Activated CD8-positive, alpha-beta memory T cell treated with anti-CD3 and anti-CD28 coated beads, Interleukin-2, amount 50 U/mL, for 4 hours (primary cell): ENCODE measurements at places on chromosomes 6 and 20.

DNA sequence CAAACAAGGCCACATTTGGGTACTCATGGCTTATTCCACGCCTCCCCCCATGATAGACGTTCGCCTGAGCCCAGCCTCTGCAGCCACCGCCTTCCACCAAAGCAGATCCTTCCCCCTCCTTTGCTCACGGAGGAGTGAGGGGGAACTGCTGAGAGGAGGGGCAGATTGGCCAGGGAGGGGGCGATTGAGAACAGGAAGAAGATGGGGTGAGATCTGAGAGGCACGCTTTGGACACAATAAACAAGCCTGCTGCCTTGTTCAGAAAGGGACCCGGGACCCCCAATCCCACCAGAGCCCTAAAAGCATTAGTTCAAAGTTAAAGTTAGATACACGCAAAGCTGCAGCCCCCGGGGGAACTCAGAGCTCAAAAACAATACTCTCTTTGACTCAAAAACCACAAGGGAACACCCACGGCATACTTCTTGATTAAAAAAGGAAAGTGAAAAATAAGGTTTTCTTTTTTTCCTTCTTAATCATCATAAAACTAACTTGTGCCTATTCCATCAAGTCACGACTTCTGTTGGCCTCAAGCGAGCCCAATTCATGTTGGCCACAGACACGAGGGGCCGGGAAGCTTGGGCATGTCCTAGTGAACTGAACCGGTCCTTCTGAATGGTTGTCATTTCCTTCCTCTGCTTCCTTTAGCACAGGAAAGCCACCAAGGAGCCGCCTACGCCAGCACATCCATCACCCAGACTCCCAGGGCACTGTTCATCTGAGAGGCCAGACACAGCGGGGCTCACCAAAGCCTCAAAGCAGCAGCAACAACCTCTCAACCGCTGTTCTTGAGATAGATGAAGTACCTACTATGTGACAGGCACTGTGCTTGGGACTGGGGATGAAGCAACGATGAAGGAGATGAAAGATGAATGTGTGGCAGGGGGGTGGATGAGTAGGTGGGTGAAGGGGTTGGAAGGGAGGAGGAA, 44.7 kb downstream of the NFATC2 start:
- peak; percentile 37 for DNase-seq

DNA sequence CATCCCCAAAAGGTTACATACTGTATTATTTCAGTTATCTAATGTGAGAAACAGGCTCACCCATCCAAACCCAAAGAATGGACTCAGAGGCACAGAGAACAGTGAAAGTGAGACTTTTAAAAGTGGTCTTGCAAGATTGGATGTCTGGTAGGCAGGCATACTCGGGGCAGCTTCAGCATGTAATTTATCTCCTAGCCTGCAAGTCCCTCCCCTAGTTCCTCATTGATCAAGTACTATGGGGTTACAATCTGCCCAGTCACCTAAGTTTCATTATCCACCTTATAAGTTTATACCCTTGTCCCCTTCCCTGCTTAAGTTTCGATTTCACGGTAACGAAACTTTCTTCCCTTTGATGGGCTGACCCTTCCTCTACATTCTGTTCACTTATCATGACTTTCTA, 20.8 kb upstream of the ZNF451 start:
- no peak for DNase-seq

GRCh38 chr20:58899512-58899911, 47.0 kb downstream of the GNAS start:
- no peak for DNase-seq

DNA sequence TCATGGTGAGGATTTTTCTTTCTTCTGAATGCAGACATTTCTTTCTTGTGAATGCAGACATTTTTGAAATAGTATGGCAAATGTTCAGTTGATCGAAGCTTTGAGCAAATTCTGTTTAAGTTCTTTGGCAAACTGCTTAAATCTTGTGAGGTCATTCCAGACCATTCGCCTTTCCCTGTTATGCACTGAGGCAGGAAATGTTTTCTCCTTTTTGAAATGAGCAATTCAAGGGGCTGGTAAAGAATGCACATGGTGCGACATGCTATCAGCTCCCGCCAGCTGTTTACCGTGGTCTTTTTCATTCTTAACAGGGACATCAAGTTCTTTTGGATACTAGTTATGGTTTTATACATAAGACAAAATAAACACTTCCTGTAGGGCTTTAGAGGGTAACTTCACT, 112.0 kb upstream of the CCN2 start:
- no peak for DNase-seq

DNA sequence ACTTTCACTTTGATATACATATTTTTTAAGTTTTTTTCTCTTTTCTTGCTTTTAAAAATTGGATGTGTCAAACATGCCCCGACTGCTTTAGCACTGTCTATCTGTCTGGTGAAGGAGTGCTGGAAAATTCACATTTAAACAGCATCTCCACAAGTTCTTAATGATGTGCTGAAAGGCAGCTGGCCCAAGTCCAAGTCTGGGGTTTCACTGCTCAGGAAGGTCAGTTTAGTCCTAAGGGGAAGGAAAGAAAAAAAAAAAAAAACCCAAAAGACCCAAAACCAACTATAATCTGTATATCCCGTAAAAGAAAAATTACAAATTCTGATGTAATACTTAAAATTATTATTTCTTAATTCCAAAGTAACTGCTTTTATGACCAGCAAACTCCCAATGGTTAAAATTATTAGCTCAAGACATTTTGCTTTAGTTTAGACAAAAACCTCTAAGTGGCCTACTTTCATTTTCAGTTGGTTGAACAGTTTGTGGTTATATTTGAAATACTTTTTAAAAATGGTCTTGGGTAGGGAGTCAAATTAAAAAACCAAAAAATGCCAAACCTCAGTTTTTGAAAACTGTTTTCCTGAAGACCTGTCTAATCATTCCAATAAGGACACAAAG, 79.5 kb upstream of the PREP start:
- DNase-seq = no peak
